ENCODE measurements at places on chromosomes 12 and 14.

DNA sequence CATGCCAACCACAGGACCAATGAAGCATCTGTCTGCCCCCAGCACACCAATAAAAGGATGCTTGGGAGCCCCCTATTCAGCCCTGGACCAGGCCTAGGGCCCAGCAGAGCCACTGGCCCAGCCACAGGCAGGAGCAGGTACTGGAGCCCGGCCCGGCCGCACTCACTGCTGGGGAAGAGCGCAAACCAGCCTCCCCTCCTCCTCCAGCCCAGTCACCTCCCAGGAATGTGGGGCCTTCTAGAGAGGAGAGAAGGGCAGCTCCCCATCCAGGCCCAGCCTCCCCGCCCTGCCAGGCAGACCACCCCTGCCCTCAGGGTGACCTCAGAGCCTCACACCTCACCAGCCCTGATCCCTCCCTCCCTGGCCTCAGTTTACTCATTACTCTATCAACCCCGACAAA, 56.2 kb downstream of the CCNK start:
- DNase-seq = no peak

GRCh38 chr12:83865431-83865830, 1047.2 kb downstream of the SLC6A15 start:
- DNase-seq = no peak

DNA sequence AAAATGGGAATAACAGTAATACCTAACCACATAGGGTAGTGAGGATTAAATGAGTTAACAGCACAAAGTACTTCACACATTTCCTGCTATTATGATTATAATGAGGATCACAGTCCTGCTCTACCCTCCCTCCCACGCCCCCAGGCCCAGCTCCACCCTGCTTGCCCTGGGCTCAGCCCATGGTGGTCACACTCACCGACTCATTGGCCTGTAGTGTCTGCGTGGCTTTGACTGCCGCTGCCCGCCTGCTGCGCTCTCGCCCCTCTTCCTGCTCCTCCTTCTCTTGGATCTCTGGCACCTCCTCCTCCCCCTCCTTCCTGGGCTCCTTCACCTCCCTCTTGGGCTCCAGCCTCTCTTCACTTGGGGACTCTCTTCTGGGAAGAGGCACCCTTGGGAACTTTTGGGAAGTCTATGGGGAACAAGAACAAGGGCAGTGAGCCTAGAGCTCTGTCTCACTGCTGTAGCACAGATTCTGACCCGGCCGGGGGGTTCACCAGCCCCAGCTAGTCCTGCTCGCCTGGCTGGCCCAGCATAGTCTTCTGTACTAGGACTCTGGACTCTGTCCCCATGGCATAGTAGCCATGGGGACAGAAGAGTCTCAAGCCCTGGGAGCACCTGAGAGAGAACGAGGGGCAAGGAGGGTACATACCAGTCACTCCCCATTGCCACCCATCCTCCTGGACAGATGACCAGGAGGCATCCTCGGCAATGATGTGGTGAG, 7.1 kb upstream of the PNMA1 start:
- no peak for DNase-seq

DNA sequence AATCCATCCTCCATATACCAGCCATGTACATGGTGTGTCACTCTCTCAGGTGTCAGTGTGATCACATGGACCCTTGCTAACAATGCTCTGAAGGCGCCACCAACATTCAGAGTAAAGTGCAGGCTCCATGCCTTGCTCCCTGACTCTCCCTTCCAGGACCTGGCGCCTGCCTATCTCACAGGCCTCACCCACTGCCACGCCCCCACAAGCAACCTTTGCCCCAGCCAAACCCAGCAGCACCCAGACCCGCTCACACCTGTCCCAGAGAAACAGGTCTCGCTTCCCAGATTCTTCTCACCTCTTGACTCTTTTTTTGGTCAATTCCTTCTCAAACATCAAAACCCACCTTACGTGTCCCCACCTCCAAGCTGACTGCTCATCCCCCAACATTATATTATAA, 52.3 kb downstream of the KCNK10 start:
- no peak for DNase-seq

DNA sequence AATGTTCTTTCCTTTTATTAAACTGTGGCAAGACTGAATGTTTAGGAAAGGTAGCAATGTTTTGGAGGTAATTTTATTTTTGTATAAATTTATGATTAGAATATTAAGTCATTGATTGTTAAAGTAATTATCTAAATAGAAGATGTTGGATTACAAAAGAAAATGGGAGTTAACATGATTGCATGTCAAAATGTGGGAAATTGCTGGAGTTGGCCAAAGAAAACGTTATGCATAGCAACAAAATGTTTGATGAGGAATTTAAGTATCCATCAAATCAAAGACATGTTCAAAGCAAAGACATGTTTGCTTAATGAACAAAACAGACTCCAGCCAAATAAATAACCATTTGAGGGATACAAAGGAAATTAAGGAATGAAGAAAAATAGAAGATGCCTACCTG, 3.2 kb upstream of the MLH3 start:
- DNase-seq = no peak

DNA sequence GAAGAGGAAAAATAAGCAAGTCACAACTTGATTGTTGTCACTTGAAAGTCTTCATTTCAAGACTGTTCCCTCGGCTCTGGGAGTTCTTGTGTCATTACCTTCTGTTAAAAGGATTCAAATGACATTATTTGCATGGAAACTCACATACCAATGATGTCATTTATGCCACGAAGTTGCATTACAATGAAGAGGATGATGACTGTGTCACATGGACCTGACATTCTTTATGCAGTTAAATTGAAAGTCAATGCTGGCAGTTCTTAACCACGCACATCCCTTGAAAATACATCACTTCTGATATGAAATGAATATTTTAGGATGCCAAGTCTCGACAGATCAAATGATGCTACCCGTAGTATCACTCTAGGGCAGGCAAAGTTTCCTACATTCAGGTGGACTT, 1069.5 kb downstream of the VRK1 start:
- DNase-seq = no peak

GRCh38 chr12:39464976-39465695, 22.2 kb upstream of the KIF21A start:
- no peak for DNase-seq

GRCh38 chr12:69655616-69656340, 43.3 kb downstream of the BEST3 start:
- DNase-seq = no peak

Measured in stimulated activated CD8-positive, alpha-beta memory T cell treated with anti-CD3 and anti-CD28 coated beads, Interleukin-15, amount 100 ng/mL, for 1 hour (primary cell).